ENCODE measurements at places on chromosomes 5 and 9.

- DNase-seq: peak; percentile 53
Measured at GRCh38 chr9:114155263-114155994, at the start of gene COL27A1. TSS of gene COL27A1 (plus strand) at chr9:114155537. CDS start at chr9:114155951, 414 bp downstream.

- peak; percentile 85 for DNase-seq
Measured at GRCh38 chr9:136051837-136052471, 43.1 kb downstream of the NACC2 start.

- no peak for DNase-seq
Measured at GRCh38 chr9:84304166-84304565, 36.4 kb downstream of the SLC28A3 start.

- no peak for DNase-seq
Measured at GRCh38 chr9:22136461-22137096, 127.5 kb upstream of the CDKN2B start.

DNA sequence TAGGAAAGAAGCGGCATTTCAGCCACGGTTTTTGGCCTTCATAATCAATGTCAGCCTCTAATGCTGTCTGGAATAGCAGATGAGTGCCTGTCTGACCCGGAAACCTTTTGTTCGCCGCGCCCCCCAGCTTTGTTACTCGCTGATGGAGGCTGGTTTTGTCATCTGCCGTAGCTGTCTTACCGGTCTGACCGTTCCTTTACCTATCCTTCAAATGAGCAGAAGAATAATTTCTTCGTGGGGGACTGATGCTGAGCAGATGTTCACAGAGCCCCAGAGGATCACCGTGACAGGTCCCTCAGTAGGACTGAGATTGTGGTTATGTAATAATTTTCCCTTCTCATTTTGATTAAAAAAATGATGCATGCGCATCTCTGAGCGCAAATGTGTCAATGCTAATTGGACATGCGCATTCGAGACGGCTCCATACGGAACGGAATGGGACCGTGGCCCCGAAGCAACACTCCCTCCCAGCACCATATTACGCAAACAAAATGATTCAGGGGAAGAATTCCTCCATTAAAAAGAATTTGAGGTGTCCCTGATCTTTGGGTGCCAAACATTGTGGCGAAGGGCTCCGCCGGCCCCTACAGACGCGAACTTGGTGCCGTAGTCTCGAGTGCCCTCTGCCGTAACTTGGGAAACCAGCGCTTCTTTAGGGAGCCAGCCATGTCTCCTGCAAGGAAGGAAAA lies 27.6 kb downstream of the TLX3 start:
- DNase-seq: peak; percentile 7

DNA sequence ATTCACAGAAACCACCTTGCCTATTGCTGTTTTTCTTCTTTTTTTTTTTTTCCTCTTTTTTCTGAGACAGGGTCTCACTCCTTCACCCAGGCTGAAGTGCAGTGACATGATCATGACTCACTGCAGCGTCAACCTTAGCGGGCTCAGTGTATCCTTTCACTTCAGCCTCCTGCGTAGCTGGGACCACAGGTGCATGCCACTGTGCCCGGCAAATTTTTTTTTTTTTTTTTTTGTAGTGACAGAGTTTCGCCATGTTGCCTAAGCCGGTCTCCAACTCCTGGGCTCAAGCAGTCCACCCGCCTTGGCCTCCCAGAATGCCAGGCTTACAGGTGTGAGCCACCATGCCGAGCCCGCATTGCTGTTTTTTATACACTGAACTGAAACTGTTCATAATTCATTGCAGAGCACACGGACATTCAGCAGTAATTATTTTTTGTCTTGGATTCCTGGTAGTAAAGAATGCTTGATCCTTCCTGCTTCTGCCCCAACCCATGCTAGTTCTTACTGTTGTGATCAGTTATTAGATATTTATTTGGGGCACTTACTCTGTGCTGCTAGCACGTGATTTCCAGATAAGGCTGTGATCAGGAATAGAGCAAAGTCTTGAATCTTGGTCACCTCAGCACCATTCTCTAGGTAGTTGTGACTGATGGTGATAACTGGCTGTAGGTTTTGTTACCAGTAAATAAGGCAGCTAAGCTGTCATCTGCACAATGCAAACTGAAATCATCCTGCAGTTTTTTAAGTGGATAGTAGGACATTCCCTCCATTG lies 14.0 kb downstream of the MAP3K1 start:
- no peak for DNase-seq
